ENCODE measurements at places on chromosomes 13 and 19.

- no peak for DNase-seq
Observed at GRCh38 chr19:4721196-4721595, 2.4 kb downstream of the DPP9 start.

DNA sequence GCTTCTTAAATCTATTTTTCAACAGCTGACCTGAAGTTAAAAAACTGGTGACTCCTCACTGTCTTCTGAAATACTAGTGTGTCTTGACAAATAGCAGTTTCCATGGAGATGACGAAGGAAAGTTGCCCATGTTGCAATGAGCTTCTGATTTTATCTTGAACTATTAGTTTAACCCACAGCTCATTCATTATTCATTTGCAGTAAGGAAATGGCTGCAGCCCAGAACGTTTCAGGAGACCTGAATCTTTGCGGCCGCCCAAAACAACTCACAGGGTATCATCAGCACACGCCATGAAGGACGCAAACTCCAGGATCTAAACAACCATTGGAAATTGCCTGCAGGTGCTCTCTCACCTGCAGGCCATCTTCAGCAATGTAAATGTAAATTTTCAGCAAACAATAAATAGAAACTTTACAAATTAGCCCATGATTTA is 142.5 kb downstream of the DCLK1 start:
- DNase-seq, result no peak

DNA sequence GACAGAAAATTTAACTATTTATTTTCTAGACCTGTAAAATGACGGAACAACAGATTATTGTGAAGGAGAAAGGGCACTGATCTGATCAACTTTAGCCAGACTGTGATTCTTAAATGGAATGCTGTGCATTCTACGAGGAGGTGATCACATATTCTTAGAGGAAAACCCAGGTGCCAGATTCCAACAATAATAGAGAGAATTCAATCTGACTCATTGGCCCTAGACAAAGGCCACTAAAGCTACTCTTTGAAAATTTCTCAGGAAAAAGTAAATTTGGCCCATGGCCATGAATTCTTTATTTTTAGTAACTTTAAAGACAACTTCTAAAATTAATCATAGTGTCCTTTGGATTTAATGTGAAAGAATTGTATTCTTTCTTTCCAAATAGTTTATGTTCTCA is 58.6 kb upstream of the POSTN start:
- peak; percentile 43 for DNase-seq

GRCh38 chr13:32125221-32125689 is 93.7 kb downstream of the FRY start:
- DNase-seq, result no peak

- no peak for DNase-seq
Observed at GRCh38 chr13:104823071-104823470, 1712.4 kb downstream of the EFNB2 start.

DNA sequence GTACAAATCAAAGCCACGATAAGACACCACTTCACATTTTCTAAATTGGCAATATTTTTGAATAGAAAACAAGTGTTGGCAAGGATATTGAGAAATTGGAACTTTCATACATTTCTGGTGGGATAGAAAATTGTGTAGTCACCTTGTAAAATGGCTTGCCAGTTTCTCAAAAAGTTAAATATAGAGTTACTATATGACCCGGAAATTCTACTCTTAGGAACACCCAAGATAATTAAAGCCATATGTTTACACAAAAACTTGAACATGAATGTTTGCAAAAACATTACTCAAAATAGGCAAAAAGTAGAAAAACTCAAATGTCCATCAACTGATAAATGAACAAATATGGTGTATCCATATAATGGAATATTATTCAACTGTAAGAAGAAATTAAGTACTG is 552.5 kb downstream of the TBC1D4 start:
- no peak for DNase-seq

- no peak for DNase-seq
Observed at GRCh38 chr19:45542234-45542668, 35.0 kb downstream of the VASP start.
